ENCODE measurements at places on chromosomes 6 and 20. TPM values are rescaled to one million over a fixed set of nuclear protein-coding genes. Genes with fewer than 3 reads are reported as not detected.

Gene CCDC170
- total RNA-seq: not detected

Gene NR2E1
- not detected for total RNA-seq

- peaks cover 63% of the 10 kb centered on the region for H3K4me1 ChIP-seq
- DNase-seq: no peak
Observed at GRCh38 chr6:25008707-25009392, 73.1 kb upstream of the RIPOR2 start.

DNA sequence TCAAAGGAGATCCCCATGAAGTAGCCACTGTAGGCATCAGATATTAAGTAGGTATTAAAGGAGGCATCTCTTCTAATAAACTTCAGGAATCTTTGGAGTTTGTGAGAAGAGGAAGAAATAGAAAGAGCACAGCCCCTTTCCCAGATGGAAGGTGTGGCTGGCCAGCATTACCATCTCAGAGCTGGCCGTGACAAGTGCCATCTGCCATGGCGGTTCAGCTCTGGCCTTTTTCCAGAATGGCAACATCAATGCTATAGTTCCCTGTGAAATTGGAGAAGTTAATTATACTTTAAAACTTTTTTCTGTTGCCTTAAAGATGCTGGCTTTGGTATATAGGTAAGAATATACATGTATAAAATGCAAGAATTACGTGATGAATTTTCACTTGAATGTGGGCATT is 51.9 kb upstream of the MCUR1 start:
- DNase-seq: no peak
- H3K27ac ChIP-seq: no peak overlapping the region
- peaks cover 2% of the 10 kb centered on the region for H3K36me3 ChIP-seq

DNA sequence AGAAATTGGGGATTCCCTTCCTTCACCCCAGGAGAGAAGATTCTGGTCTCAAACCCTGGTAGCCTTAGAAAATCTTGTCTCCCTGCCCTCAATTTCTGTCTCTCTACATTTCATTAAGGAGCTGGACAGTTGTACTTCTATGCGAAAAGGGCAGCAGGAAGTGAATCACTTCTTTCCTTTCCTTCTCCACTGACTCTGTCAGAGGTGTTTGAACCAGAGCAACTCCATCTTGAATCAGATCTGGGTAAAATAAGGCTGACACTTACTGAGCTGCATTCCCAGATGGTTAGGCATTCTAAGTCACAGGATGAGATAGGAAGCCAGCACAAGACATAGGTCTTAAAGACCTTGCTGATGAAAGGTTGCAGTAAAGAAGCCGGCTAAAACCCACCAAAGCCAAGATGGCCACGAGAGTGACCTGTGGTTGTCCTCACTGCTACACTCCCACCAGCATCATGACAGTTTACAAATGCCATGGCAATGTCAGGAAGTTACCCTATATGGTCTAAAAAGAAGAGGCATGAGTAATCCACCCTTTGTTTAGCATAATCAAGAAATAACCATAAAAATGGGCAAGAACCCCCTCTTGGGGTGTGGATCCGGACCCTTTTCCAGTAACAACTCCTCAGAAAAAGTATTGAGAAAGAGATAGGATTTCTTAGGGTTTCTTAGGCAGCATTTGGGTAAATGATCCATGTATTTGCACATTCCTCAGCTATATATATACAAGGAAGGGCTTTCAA is 95.8 kb upstream of the PLCB4 start:
- DNase-seq: no peak
- H3K36me3 ChIP-seq: no peaks in the 10 kb centered on the region
- H3K27ac ChIP-seq: no peak overlapping the region
- H3K4me3 ChIP-seq: no peak overlapping the region
- no peaks in the 10 kb centered on the region for H3K27me3 ChIP-seq

- DNase-seq: no peak
- no peak overlapping the region for H3K4me3 ChIP-seq
- H3K4me1 ChIP-seq: peaks cover 3% of the 10 kb centered on the region
- H3K27me3 ChIP-seq: peaks cover 28% of the 10 kb centered on the region
- H3K36me3 ChIP-seq: no peaks in the 10 kb centered on the region
- H3K27ac ChIP-seq: no peak overlapping the region
Observed at GRCh38 chr6:166173281-166173951, 5.8 kb upstream of the TBXT start.

- no peak overlapping the region for H3K27ac ChIP-seq
- DNase-seq: no peak
- H3K4me1 ChIP-seq: no peaks in the 10 kb centered on the region
- peaks cover 29% of the 10 kb centered on the region for H3K27me3 ChIP-seq
Observed at GRCh38 chr20:63073738-63074065, 66.9 kb upstream of the BHLHE23 start.

DNA sequence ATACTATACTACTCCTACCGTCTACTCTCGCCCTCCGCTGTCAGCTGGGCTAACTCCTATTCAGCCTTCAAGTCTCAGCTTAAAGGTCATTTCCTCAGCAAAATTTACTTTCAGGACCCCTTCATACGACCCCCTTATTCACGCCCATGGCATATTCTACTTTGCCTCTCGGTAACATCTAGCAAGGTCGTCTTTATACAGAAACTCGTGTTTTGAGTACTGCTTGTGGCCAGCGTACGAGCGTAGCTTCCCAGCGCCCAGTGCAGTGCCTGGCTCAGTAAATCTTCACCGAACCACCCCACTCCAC is 546 bp downstream of the CRNKL1 start:
- H3K4me1 ChIP-seq: peaks cover 22% of the 10 kb centered on the region
- H3K4me3 ChIP-seq: peak overlapping the region; percentile 97
- peak overlapping the region; percentile 94 for H3K27ac ChIP-seq
- H3K36me3 ChIP-seq: peaks cover 26% of the 10 kb centered on the region

DNA sequence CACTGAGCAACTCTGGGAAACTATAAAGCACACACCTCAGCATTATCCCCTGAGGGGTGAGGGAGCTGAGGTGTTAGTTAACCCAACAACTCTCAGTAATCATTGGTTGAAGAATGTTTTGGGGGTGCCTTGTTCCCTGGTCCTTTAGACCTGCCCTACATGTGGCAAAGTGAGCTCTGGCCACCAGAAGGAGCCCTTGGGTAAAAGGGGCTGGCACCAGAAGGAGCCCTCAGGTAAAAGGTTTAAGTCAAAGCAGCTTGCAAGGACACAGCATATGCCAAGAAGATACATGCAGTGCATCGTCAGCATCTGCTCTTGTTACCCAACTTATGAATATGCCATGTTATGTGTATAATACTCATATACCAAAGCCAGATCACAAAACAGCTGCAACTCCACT is 1081.7 kb downstream of the KIF16B start:
- no peak overlapping the region for H3K4me3 ChIP-seq
- H3K4me1 ChIP-seq: no peaks in the 10 kb centered on the region
- H3K27me3 ChIP-seq: no peaks in the 10 kb centered on the region
- no peak overlapping the region for H3K27ac ChIP-seq
- no peaks in the 10 kb centered on the region for H3K36me3 ChIP-seq

DNA sequence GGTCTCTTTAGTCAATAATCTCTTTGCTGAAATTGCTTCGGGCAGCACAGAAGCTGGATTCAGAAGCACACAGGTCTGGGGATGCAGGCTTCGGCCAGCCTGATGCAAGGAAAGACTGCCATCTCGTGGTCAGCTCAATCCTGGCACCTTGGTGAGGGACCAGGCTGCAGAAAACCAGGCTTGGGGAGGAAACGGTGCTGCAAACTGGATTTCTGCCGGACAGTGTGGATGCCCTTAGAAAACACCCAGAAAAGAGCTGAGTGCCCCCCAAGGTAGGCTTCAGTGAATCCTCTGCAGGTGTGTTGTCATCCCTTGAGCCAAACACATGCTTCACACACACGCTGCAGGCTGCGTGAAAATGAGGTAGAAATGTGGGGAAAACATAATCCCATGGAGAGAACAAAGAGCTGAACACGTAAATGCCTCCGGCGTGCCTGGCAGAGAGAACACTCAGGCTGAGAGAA is 89.8 kb upstream of the PAX1 start:
- H3K4me3 ChIP-seq: no peak overlapping the region
- peak; percentile 59 for DNase-seq
- no peaks in the 10 kb centered on the region for H3K36me3 ChIP-seq
- no peak overlapping the region for H3K27ac ChIP-seq
- no peaks in the 10 kb centered on the region for H3K27me3 ChIP-seq

DNA sequence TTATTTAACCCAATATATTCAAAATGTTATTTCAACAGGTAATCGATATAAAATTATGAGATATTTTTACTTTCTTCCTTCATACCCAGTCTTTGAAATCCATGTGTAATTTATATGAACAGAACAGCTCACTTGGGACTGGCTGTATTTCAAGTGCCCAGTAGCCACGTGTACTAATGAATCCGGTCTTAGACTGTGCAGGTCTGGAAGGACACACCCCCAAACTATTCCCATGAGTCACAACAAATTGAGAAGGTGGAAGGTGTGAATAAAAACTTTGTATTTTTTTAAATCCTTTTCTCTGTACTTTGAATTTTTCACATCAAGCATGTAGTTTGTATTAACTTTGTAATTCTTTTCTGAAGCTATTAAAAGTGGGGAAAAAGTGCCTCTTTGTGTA is 2.8 kb downstream of the UNC5CL start:
- no peaks in the 10 kb centered on the region for H3K36me3 ChIP-seq
- H3K27me3 ChIP-seq: no peaks in the 10 kb centered on the region

DNA sequence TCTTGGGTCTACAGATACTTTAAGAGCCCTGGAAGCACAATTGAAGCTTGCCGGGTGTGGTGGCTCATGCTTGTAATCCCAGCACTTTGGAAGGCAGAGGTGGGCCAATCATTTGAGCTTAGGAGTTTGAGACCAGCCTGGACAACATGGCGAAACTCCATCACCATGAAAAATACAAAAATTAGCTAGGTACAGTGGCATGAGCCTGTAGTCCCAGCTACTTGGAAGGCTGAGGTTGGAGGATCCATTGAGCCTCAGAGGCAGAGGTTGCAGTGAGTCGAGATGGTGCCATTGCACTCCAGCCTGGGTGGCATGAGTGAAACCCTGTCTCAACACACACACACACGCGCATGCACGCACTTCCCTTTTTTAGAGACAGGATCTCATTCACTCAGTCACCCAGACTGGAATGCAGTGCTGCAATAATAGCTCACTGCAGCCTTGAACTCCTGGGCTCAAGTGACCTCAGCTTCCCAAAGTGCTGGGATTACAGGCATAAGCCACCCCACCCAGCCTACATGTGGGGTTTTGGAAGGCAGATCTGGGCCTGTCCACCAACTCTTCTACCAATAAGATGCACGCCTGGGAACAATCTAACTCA is 182.5 kb upstream of the JARID2 start:
- no peaks in the 10 kb centered on the region for H3K36me3 ChIP-seq
- H3K4me3 ChIP-seq: no peak overlapping the region
- no peaks in the 10 kb centered on the region for H3K27me3 ChIP-seq
- no peak for DNase-seq
- no peak overlapping the region for H3K27ac ChIP-seq

DNA sequence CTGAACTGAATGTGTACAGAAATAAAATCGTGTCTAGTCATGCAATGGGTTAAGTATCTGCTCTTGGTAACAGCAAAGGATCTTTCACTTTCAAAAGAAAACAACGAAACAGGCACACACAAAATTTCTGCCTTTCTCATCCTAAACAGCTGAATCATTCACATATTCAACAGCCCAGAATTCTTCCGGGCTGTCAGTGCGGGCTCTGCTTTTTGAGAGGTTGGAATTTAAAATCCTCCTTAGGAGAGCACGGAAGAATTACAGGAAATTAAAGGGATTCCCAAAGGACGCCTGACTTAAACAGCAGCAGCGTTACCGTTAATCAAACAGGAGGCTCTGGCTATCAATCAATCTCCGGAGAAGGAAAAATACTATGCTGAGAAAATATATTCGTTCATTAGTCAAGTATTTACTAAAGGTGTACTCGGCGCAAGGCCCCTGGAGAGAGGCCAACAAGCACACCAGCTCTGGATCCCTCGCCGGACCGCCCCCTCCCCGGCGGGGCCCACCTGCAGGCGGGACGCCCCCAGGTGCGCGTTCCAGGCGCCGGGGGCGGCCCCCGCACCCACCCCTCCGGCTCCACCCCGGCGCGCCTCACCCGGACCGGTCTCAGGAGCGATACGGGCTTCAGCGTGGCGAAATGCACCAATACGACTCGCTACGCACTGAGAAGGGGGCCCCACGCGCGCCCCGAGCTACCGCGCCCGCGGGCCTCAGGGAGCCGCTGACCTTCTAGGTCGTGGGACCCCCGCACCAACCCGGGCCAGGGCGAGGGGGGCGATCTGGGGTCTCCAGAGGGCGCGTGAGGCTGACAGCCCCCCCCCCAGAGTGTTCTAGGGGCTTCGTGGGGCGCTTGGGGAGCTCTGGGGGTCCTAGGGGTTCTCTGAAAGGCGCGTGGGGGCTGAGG is 1.0 kb downstream of the NAPB start:
- peaks cover 61% of the 10 kb centered on the region for H3K4me1 ChIP-seq
- peak overlapping the region; percentile 96 for H3K27ac ChIP-seq
- H3K27me3 ChIP-seq: peaks cover 7% of the 10 kb centered on the region
- peak overlapping the region; percentile 97 for H3K4me3 ChIP-seq
- peaks cover 10% of the 10 kb centered on the region for H3K36me3 ChIP-seq

- H3K27ac ChIP-seq: no peak overlapping the region
- H3K36me3 ChIP-seq: peaks cover 58% of the 10 kb centered on the region
- no peak overlapping the region for H3K4me3 ChIP-seq
Observed at GRCh38 chr20:35049776-35050352, 42.7 kb downstream of the TRPC4AP start.

DNA sequence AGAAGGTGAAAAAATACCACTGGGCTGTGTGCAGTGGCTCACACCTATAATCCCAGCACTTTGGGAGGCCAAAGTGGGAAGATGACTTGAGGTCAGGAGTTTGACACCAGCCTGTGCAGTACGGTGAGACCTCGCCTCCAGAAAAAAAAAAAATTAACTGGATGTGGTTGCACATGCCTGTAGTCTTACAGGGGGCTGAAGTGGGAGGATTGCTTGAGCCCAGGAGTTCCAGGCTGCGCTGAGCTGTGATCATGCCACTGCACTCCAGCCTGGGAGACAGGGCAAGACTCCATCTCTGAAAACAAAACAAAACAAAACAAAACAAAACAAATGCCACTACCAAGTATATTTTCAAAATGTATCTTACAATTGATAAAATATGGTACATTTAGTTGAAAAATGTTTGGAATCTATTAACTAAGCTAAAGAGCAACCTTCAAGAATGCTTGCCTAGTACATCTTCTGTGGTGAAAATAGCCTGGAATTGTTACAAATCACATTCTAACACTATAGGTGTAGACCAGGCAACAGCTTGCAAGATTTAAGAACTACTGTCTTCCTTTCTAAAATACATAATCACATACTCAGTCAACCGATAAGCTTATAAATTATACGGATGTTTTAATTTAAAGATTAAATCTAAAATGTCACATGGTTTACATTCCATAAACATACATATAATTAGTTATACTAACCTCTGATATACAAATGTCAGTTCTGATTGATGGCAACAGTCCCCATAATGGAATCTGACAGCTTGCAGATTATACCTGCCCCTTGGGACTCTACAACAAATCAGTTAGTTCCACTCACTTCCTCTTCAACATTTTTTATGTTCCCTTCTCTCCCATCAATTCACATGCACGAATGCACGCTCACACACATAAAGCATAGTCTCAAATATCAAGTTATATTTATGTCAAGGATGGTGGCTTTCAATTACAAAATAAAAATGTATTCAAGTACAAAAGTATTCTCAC is 150.8 kb downstream of the ASCC3 start:
- peaks cover 5% of the 10 kb centered on the region for H3K36me3 ChIP-seq
- no peak for DNase-seq
- no peak overlapping the region for H3K27ac ChIP-seq
- H3K4me3 ChIP-seq: no peak overlapping the region

Data from activated CD8-positive, alpha-beta memory T cell treated with anti-CD3 and anti-CD28 coated beads, Interleukin-2, amount 10 ng/mL, durations not matched to agents 7 days and 5 days (primary cell).